ENCODE measurements at places on chromosomes 6 and 20.
A peak's percentile ranks its signal among the peaks of the same experiment; 100 is the strongest.

DNA sequence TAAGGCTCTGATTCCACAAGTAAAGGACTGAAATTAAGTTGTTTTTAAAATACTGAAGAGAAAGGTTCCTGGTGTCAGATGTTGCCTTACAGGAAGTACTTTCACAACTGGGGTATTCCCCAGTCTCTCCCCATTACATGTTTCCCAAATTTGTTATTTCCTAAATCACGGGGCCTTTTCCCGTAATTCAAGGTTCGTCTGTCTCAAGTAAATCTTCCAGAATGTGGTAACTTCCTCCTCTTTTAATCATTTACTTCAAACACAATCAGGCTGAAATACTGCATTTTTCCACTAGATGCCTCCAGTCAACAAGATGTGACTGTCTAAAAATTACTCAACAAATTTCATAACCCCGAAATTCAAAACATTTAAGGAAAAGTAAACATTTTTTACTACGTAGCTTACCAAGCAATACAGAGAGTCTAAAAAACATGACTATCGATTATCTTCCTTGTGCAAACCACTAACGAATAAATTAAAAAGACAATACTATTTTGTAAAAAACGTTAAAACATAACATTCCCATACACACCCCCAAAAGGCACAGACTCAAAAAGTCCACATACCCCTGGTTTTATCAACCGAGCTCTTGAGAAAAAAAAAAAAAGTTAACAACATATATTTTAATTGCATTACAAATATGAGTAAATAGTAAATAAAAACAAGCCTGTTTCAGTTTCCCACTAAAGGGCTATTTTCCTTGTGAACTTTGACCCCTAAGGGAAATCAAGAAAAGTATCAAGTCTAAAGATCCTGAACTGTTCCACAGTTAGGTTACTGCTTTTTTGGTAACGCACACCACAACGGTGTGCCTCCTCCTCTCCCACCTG is 1.7 kb downstream of the SOD2 start:
- no peak for DNase-seq

- DNase-seq, result no peak
Observed at GRCh38 chr6:73637404-73637803, 16.4 kb downstream of the SLC17A5 start.

- DNase-seq, result no peak
Observed at GRCh38 chr20:14576196-14576877, 238.9 kb upstream of the FLRT3 start.

- peak; percentile 36 for DNase-seq
Observed at GRCh38 chr6:52576392-52577021, 353 bp downstream of the TRAM2 start.

DNA sequence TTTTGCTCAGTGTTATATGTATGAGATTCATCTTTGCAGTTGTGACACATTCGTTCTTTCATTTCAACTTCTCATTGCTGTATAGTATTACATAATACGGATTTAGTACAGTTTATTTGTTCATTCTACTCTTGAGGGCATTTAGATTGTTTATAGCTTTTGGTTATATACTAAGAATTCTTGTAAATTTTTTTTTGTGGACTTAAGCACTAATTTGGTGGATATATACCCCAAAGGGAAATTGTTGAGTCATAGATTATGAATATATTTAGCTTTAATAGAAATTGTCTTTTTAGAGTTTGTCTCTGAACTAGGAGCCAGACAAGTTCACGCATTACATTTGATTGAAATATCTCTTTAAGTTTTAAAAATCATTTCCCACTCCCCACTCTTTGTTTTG is 79.6 kb downstream of the DNAH8 start:
- no peak for DNase-seq

DNA sequence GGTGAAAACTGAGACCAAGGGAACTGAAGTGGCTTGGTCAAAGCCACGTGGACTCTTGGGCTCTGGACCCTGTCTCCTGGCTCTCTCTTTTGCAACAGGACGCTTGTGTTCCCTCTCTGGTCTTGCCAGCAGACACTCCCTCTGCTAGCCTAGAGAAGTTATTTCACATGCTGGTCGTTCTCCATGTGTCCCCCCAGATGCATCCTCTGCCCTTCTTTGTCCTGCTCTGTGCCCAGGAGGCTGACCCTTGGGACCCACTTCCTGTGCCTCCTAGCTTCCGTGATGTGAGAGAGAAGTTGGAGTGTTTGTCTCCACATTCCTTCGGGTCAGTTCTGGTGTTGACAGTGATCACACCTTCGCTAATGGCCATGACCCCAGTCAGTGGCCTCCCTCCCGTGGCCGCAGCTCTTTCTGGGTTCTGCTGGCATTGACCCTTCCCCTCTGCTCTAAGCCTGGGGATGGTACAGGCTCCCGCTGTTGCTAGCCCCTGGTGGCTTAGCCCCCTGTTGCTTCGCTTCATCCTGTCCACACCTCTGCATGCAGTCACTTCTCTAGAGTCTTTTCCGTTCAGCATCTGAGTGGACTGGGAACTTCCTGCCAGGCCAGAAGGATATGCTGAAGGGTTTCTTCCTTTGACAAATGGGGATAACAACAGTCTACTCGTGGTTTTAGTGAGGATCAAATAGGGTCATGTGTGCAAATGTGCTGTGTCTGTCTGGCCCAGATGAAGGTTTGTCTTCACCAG is 70.1 kb upstream of the BMP2 start:
- no peak for DNase-seq

- DNase-seq, result no peak
Observed at GRCh38 chr6:51928320-51928719, 159.1 kb downstream of the PKHD1 start.

DNA sequence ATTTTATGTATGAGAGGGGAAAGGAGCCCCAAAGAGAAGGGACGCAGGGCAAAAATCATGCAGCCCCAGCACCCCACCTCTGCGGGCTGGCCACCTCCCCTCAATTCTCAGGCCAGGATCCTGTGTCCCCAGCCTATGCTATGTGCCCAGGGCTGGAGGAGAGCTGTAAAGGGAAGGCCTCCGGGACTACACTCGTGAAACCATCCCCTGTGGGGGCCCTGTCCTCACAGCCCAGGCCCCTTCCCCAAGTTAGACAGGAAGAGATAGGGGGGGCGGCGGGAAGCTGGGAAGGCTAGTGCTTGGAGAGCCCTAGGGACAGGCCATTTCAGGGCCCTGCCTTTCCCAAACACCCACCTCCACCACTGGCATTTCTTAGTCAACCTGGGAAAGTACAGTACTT is 1.4 kb upstream of the COL11A2 start:
- DNase-seq, result no peak

DNA sequence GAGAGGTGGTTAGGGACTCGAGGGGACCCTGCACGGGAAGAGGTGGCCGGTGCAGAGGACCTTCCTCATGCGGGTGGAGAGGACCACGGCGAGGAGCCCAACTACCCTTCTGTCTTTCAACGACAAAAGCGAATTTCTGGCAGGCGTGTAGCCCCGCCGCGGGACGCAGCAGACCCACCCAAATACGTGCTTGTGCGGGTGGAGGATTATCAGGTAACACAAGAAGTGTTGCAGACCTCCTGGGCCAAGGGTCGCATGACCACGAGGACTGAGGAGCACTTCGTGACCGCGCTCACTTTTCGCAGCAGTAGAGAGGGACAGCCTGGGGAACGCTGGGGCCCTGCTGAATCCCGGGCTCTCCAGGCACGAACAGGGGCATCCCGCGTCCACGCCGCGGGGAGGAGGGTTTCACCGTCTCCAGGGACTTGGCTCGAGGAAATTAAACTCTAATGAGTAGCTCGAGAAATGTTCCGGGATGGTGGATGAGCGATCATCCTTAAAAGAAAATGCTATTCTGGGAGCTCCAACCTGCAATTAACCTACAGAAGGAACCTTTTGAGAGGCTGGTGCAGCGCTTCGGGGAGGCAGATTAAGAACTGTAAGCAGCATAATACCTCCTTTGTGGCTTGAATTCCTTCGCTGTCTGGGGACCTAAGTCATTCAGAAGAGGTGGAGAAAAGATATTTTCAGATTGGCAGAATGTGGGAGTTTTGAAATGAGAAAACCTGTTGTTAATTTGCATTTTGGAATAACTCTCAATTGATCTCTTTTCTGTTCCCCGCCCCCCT is 804 bp downstream of the C6orf141 start:
- no peak for DNase-seq

- DNase-seq, result peak; percentile 17
Observed at GRCh38 chr6:36912586-36912985, 26.8 kb downstream of the C6orf89 start.

DNA sequence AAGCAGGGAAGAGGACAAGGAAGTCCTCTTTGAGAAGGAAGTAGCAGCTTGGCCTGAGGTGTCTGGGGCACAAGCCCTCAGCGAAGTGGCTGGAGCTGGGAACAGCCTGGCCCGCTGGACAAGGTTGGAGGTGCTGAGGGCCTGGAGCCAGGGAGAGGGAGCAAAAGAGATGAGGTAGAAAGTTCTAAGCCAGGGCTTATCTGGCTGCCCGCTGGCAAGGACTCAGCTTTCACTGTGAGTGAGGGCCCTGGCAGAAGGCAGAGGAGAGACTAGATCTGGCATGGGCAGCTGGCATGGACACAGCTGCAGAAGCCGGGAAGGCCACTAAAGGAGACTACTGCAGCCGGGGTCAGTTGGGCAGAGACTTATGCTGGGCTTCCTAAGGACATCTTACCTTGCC is 21.8 kb upstream of the PCMTD2 start:
- DNase-seq, result no peak

DNA sequence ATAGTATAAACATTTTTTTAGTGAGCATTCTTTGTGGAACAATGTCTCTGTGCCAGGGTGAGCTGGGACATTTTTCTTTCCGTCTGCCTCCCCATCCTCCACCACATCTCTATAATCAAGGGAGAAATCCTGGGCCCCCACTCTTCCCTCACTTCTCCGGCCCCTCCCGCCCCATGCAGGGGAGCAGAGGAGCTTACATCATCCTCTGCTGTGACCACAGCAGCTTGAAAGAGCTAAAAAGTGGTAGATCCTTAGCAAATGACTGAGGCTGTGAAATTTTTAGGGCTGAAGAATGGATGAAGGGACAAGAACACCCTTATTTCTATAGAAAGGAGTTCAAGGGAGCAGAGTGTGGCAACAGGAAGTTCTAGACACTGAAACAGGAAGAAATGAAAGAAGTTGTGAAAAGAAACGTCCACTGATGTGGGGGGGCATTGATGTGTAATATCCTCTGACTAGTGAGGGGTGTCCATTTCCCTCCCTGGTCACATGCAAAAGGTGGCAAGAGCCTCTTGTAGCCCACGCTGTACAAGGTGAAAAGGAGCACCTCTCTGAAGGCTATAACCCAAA is 380.3 kb upstream of the JARID2 start:
- no peak for DNase-seq
